ENCODE measurements at places on chromosomes 2 and 18. TPM values are rescaled to one million over a fixed set of nuclear protein-coding genes. Genes with fewer than 3 reads are reported as not detected.

The SLC35F5 gene
- polyA plus RNA-seq = 100 TPM

The CHRNA1 gene
- polyA plus RNA-seq = 0.61 TPM

DNA sequence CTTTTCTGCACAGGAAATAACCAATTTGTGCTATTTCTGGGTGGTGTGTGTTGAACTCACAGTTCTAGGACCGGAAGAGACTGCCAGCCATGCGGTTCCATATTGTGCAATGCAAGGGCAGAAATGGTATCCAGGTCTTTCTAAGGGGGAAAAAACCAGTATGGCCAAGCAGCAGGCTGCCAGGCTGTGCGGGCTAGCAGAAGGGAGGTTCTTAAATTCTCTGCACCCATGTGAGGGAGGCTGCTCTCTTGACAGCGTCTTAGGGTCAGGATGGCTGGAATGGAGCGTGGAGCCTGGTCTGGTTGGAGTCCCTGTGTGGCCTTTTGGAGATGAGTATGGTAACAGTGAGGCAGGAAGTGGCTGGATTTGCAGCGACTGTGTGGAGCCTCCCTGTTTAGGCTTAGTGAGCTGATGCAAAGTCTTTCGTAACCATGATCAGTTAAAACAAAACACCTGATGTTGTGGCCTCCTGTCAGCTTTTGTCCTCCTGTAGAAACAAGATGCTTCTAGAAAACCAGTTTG lies 52.6 kb downstream of the NCK2 start:
- peaks cover 92% of the 10 kb centered on the region for H3K4me1 ChIP-seq
- no peak overlapping the region for H3K4me3 ChIP-seq
- no peaks in the 10 kb centered on the region for H3K36me3 ChIP-seq
- DNase-seq = no peak
- no peaks in the 10 kb centered on the region for H3K27me3 ChIP-seq

The SNX17 gene
- polyA plus RNA-seq = 93.6 TPM
